Stomach (tissue), 19 donors: ENCODE measurements at places on chromosomes 1 and 21.
A peak's percentile ranks its signal among the peaks of the same experiment; 100 is the strongest.

DNA sequence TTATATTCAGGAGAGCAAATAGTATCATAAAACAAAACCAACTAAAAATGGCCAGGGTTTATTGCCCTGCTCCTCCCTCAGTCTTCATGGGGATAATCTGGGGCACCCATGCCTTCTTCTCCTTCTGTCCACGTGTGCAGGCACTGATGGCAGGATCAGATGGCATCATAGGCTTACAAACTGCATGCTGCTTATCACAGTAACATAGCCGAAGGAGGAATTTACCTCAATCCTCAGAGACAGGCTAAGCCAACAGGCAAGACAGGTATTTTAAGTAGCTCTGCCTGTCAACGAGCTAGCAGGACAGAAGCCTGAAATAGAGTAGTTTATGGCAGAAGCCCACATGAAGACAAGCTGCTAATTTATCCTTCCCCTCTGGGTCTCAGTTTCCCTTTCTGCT is 9.4 kb downstream of the LAMB3 start:
- no peaks in the 10 kb centered on the region for H3K27me3 ChIP-seq
- H3K4me3 ChIP-seq, result no peak overlapping the region
- H3K36me3 ChIP-seq, result peaks cover 8% of the 10 kb centered on the region
- H3K4me1 ChIP-seq, result peaks cover 20% of the 10 kb centered on the region
- no peak overlapping the region for H3K27ac ChIP-seq

- H3K4me3 ChIP-seq, result no peak overlapping the region
- H3K36me3 ChIP-seq, result no peaks in the 10 kb centered on the region
- no peak overlapping the region for H3K27ac ChIP-seq
- H3K4me1 ChIP-seq, result peaks cover 16% of the 10 kb centered on the region
- DNase-seq, result no peak
These were observed 2.2 kb upstream of the KANK4 start for GRCh38 chr1:62321446-62321845.

- no peak overlapping the region for H3K4me3 ChIP-seq
- H3K27ac ChIP-seq, result no peak overlapping the region
These were observed 205.7 kb downstream of the FOXD2 start for GRCh38 chr1:47643306-47644211.

GRCh38 chr21:41703857-41704501 is 62.9 kb downstream of the RIPK4 start:
- H3K27me3 ChIP-seq, result no peaks in the 10 kb centered on the region
- peak overlapping the region; percentile 63 for H3K27ac ChIP-seq
- H3K4me3 ChIP-seq, result no peak overlapping the region
- H3K4me1 ChIP-seq, result no peaks in the 10 kb centered on the region
